ENCODE measurements at places on chromosomes 3 and 15.

DNA sequence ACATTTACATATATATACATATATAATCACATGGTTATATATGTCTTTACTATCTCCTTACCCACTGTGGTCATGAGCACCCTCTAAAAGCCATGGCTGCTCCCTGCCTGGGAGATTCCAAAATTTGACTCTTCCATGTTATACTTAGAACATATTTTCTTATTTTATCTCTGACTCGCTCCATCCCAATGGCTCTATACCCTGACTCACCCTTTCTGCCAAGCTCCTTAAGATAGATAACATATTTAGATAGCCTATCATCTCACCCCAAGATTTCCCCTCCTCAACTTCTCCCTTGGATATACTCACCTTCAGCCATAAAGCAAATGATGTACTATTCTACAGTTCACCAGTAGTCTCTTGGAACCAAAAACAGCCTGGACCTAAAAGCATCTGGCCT lies 65.1 kb downstream of the CD200R1L start:
- DNase-seq, result no peak

DNA sequence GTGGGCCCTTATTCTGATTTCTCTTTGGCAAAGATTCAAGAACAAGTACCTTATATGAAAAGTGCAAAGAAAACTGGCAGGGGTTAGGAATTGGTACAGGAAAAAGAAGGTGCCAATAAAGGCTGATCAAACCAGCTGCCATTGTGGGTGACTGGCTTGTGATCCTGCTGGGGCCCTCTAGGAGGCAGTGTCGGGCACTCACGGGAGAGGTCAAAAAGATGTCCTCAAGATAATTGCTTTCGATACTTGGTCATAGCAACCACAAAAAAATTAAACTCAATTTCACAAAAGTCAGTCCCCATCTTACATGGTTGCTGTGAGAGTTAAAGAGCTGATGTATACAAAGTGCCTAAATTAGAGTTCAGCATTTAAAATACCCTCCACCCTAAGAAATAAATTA lies 31.0 kb upstream of the CAV3 start:
- no peak for DNase-seq

DNA sequence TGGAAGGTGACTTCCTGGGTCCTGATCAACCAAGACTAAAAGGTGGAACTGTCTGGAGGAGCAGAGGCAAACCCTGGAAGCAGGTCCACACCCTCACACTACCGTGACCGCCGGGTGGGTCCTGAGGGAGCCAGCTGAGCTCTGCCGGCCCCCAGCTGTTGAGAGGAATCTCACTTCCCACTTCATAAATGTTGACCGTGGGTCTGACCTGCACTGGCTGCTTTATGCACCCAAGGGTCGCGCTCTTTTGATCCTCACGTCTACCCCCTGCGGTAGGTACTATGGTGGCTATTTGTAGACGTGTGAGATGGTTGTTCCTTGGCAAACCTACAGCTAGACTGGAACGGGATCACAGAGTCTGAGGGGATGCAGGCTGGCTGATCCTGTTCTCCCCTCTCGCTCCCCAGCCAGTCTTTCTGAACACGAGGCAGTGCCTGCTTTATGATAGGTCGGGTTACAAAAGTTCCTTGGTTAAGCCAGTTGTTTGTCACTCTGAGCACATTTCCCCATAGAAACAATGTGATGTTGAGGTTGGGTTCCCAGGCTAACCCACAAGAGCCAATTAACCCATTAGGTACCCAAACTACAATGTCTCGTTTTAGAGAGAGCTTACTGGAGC lies 113.0 kb upstream of the ETV5 start:
- DNase-seq, result no peak

- DNase-seq, result no peak
Observed at GRCh38 chr3:183489455-183490210, 61.2 kb upstream of the MCF2L2 start.

DNA sequence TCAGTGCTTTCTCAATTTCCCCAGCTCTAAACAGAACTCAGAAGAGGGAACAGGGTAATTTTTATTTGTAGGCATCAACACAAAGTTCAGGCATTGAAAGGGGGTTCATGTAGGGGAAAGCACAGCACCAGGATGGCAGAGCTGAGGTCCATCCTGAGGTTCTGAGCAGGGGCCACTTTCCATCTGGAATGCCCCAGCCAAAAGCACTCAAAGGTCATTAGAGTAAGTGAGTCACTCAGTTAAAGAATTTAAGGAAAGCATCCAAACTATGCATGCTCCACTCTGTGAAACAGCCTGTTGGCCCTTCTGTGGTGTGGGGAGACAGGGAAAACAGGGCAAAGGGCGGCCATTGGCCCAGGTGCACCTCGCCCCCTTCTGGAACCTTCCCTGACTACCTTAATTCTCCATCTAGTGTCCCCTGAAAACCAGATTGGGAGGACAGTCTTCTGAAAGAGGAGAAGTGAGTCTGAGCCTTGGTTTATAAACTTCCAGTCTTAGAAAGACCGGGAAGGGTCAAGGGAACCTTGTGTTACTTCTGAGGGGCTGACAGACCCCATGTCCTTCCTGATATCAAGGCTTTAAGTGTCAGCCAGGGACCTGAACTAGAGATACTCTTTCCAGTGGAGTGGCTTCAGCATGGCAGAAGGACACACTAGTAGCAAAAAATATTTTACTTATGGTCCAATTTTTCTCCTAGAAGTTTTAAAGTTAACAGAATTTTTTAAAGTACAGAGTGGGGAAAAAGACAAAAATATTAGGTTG lies 133.3 kb downstream of the MYLK start:
- no peak for DNase-seq

GRCh38 chr3:195241592-195242355 lies 29.2 kb downstream of the XXYLT1 start:
- DNase-seq, result no peak

DNA sequence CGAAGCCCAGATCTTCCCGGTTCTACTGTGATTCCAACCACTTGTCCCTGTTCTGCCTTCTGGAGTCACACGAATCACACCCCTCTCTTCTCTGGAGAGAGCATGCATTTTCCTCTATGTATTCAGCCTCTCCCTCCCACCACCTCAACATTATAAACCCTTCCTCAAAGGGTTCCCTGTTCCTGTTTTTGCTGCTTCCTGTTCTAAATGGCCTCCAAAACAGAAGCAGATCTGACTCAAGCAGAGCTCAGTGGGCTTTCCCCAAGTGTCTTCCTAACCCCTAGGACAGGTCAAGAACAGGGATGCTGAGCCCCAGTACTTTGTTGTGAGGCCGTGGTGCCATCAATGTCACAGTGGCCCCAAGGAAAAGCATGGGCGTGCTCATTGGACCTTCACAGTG lies 75.7 kb upstream of the ARNT2 start:
- DNase-seq, result no peak

GRCh38 chr3:60316121-60316797 lies 935.0 kb downstream of the FHIT start:
- no peak for DNase-seq

DNA sequence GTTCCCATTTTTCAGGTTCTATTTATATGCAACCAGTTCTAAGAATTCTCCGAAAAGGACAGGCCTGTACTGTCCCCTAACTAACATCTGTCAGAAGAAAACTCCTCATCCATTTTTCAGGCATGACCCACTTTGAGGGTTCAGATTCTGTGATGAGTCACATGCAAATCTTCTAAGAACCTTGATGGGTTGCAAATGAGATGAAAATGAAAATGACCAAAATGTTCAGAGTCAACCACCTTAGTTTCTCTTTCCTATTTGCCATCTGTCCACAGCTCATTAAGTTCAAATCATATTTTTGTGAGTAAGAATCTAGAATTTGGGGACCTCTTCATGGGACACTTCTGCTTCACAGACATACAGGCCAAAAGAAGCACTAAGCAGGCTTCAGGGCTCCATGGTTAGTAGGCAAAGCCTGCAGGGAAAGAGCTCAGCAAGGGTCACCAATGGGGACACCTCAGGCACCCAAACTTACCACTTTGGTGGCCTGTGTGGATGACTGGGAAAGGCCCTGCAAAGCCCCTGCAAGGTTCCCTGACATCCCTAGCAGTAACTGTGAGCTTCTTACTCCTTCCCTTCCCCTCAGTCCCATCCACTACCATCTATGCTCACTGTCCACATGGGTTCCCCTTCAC lies 122.0 kb downstream of the WDR76 start:
- DNase-seq, result no peak

DNA sequence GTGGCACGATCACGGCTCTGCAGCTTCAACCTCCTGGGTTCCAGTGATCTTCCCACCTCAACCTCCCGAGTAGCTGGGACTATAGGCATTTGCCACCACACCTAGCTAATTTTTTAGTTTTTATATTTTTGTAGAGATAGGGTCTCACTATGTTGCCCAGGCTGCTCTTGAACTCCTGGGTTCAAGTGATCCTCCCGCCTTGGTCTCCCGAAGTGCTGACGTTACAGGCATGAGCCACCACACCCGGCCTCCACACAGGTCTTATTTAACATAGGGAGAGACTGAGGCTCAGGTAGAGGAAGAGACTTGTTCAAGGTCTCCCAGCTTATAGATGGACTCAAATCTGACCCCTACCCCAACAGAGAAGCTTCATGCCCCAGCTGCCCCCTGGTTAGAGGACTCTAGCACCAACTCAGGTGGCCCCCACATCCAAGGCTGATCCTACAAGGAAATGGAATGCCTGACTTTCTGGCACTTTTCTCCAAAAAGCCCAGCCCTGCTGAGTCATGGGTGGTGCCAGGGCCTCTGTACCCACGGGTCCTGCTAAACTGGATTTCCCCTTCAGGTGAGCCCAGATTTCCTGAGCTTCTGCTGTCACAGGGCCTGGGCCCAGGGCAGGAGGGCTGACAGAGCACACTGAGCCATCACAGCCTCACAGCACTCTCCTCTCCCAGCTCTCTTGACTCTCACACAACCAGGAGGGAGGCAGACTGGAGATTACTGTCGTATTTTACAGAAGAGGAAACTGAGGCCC lies 5.6 kb downstream of the TMEM40 start:
- DNase-seq, result no peak

DNA sequence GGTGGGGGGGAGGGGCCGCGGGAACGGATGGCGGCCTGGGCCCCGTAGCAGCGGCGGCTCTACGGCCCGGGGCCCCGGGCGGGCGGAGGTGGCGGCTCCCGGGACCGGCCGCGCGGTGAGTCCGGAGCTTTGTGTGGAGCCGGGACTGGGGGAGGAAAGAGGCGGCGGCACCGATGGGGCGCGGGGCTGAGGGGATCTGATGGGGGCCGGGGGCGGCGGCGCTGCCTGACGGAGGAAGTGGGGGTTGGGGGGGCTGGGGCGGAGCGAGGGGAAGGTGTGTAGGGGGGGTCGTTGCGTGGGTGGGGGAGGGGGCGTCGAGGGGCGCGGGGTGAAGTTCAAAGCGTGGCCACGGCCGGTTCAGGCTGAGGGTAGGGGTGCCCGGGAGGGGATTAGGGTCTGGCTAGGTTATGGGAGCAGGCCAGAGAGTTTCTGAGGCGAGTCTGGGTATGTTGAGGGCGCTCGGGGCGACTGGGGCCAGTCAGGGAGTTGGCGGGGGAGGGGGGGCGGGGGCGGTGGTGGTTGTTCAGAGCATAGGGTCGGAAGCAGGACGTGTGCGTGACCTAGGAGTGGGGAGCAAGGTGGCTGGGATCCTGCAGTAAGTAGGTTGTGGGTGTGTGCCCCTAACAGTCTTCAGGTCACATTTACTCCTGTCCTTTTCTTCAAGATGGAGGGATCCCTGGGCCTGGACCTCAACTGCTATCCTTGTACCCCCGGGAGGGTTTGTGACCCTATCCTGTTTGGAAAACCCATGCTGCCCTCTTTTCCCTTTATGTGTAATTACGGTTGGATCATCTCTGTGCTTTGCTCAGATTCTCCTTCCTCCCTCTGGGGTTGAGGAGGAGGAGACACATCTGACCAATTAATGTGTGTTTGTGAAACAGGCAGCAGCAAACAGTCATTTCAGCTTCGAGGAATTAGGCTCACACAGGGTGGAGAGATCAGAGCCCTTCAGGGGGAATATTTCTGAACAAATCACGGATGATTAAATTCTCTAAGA lies 644 bp downstream of the ZNF609 start:
- DNase-seq, result peak; percentile 19

GRCh38 chr3:124699686-124700396 lies 30.4 kb upstream of the UMPS start:
- DNase-seq, result no peak

DNA sequence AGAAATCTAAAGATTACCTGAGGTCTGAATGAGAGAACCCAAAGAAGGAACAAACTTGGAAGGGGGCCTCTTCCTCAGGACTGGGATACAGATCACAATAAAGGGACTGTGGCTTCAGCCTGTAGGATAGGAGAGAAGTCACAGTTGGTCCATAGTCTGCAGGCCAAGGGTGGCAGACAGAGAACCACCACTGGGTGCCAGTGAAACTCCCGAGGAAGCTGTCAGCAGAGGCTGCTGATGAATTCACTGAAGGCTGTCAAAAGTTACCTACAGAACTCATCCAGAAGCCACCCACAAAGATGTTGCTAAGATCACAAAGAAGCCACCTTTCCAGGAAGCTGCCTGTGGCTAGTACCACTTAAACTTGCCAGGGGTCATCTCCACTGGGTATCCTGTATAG lies 78.5 kb downstream of the TMCO5A start:
- no peak for DNase-seq

GRCh38 chr3:67386451-67386850 lies 268.0 kb downstream of the SUCLG2 start:
- DNase-seq, result no peak

DNA sequence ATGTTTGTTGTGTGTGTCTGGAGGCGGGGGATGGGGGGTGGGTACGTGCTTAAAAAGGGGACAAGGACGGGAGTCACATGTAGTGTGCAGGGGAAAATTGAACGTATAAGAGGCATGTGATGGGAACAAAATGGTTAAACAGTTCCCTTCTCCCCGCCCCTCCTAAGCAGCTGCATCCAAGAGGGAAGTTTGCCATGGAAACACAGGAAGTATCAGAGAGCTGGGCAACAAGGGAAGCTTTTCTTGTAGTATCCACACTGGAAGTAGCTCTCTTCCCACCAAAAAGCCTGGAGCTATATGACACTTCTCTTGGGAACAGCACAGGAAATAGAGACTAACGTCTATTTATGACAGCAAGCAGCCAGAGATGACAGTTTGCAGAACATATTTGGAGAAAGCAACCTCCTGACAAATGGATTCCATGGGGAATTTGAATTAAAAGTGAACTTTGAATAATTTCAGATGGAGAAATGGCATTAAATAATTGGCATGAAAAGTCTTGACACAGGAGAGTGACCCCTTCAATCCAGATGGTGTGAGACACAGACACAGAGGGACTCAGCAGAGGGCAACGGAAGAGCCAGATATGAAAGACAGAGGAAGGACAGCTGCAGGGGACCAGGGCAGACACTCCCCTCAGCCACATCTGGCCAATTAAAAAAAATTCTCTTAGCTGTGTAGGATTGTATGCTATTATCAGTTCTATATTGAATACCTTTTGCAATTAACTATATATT lies 294.2 kb upstream of the TBL1XR1 start:
- DNase-seq, result no peak

Measured in stimulated activated CD4-positive, alpha-beta T cell treated with anti-CD3 and anti-CD28 coated beads, Interleukin-15, amount 100 ng/mL, for 48 hours (primary cell).